Activated CD8-positive, alpha-beta T cell treated with anti-CD3 and anti-CD28 coated beads for 36 hours (primary cell): ENCODE measurements at places on chromosomes 1 and 21. TPM values are rescaled to one million over a fixed set of nuclear protein-coding genes. Genes with fewer than 3 reads are reported as not detected.

Gene FCER1A
- total RNA-seq: not detected

Gene DENND1B
- 10.8 TPM for total RNA-seq

Gene DMBX1
- not detected for total RNA-seq

Gene AKNAD1
- not detected for total RNA-seq

Gene LCE2A
- total RNA-seq: not detected

Gene FAM177B
- not detected for total RNA-seq

Gene NCF2
- 4.7 TPM for total RNA-seq

DNA sequence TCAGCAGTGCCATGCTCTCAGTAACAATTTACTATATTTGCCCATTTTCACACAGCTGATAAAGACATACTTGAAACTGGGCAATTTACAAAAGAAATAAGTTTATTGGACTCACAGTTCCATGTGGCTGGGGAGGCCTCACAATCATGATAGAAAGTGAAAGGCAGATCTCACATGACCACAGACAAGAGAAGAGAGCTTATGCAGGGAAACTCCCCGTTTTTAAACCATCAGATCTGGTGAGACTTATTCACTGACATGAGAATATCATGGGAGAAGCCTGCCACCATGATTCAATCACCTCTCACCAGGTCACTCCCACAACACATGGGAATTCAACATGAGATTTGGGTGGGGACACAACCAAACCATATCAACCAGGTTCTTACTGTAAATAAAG lies 112.1 kb upstream of the C1orf87 start:
- no peak overlapping the region for H3K27ac ChIP-seq
- no peaks in the 10 kb centered on the region for H3K4me1 ChIP-seq
- H3K36me3 ChIP-seq: no peaks in the 10 kb centered on the region

GRCh38 chr1:208917281-208917680 lies 666.2 kb upstream of the CAMK1G start:
- H3K4me1 ChIP-seq: no peaks in the 10 kb centered on the region
- H3K27me3 ChIP-seq: peaks cover 2% of the 10 kb centered on the region
- no peak overlapping the region for H3K4me3 ChIP-seq
- no peak for DNase-seq
- H3K36me3 ChIP-seq: no peaks in the 10 kb centered on the region

DNA sequence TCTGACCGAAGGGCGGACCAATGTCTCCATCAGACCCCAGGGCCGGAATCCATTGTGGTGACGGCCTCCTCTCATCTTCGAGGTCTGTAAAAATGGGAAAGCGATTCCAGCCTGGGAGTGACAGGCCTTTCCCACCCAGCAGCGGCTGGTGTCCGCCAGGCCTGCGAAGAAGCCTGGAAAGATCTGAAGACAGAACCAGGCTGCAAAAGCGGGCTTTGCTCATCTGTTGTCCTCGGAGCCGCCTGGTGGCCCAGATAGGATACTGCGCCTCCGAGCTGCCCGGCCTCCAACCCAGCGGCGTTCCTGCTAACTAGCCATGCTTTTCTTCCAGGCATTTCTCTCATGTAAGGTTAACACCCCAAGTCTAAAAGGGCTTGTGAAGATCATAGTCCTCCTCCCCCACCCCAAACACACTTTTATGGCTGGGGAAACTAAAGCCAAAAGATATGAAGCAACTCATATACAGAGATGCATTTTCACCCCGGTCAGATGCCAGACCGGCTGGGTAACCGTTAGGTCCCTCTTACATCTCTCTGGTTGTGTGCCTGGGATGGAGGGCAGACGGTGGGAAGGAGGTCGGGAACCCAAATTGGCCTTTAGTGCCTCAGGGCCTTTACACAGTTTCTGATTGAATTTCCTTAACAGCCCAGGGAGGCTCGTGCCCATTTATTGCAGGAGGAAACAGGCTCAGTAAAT lies 1.9 kb upstream of the DHRS3 start:
- peaks cover 32% of the 10 kb centered on the region for H3K4me1 ChIP-seq
- peak overlapping the region; percentile 99 for H3K27ac ChIP-seq
- peak; percentile 86 for DNase-seq
- peak overlapping the region; percentile 96 for H3K4me3 ChIP-seq
- H3K27me3 ChIP-seq: no peaks in the 10 kb centered on the region
- H3K36me3 ChIP-seq: peaks cover 25% of the 10 kb centered on the region

DNA sequence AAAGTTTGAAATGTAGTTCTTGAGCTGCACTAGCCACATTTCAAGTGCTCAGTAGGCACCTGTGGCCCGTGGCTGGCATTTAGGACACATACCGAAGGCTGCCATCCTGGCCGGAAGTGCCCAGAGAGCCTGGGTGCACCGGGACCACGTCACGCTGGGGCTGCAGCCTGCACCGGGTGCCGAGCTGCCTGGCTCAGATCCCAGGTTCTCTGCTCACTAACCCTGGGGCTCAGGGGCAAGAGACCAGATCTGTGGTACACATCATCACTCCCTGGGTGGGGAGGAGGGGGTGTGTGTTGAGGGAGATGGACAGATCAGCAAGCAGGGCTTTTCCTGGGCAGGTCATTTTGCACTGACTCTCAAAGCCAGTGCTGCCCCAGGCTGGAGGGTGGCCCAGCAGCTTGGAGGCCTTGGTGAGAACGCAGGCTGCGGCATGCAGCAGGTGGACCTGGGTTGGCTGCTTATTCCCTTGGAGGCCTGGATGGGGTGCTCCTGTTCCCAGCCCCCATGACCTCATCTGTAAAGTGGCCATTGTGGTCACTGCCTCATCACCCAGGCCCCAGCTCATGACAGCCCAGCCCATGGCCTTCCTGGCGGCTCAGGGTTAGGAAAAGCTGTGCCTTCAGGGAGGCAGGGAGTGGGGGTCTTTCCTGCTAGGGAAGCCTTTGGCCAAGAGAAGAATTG lies 23.6 kb downstream of the TMEM201 start:
- no peaks in the 10 kb centered on the region for H3K27me3 ChIP-seq
- DNase-seq: no peak
- H3K4me1 ChIP-seq: no peaks in the 10 kb centered on the region
- peaks cover 11% of the 10 kb centered on the region for H3K36me3 ChIP-seq

DNA sequence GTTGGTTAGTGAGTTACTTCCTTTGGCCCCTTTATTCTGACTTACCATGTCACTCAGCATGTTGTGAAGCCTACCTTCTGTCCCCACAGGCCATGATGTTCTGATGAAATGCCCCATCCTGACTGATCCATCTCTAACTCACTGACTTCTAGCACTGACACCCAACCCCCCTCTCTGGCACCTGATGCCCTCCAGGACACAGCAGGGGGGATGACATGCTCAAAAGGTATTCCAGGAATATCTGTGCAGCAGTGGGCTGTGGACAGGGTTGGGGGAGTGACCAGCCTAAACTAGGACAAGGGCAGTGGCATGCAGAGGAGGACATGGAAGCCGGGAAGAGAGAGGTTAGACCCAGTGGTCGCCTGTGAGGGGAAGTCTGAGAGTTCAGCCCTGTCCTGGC lies 25.5 kb downstream of the SYT2 start:
- H3K4me3 ChIP-seq: no peak overlapping the region
- DNase-seq: no peak
- no peak overlapping the region for H3K27ac ChIP-seq
- no peaks in the 10 kb centered on the region for H3K4me1 ChIP-seq

DNA sequence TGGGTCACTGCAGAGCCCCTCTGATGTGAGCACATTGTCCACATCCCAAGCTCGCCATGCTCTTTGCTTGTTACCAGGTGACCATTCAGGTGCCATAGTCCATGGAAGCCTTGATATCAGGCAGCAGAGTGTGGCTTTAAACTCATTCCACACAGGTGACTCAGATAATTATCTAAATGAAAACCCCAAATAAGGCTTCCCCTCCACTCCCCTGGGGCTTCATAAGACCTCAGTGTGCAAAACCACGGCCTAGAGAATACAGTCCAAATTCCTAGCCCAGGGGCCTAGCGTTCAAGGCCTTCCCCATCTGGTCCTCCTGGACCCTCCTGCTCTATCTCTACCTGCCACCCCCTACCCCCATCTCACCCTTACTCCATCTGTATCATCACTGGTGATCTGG lies 97.1 kb downstream of the ARHGEF10L start:
- H3K36me3 ChIP-seq: no peaks in the 10 kb centered on the region
- no peaks in the 10 kb centered on the region for H3K4me1 ChIP-seq
